Epithelial cell of proximal tubule (primary cell): ENCODE measurements at places on chromosomes 3 and 15.

DNA sequence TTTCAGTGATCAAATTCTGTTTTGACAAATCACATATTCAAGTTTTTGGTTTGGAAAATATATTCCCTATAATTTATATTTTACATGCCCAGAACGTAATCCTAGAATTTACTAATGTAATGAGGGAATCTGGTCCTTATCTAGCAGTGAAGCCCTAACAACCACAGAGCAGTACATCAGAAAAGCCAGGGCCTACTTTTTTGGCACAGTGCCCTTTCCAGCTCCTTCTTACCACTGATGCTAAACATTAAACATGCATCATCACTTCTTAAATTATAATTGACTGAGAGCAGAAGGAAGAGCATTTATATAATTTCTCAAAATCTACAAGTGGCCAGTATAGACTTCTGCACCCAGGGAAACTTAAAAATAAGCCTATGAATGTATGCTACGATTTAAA lies 66.7 kb downstream of the FBXL22 start:
- DNase-seq = no peak

DNA sequence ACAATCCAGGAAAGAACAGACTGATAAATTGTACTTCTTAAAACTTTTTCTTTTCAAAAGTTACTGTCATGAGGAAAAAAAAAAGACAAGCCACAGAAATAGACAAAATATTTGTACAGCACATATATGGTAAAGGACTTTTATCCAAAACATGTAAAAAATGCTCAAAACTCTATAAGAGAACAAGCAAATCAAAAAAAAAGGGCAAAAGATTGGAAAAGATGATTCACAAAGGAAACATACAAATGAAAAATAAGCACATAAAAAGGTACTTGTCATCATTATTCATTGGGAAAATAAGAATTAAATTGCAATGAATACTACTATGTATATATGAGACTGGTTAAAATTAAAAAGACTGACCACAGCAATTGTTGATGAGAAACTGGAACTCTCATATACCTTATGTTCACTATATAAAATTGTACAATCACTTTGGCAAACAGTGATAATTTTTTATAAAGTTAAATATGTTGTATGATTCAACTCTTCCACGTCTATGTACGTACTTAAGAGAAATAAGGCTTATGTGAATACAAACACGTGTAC lies 39.7 kb downstream of the DIPK2A start:
- no peak for DNase-seq

DNA sequence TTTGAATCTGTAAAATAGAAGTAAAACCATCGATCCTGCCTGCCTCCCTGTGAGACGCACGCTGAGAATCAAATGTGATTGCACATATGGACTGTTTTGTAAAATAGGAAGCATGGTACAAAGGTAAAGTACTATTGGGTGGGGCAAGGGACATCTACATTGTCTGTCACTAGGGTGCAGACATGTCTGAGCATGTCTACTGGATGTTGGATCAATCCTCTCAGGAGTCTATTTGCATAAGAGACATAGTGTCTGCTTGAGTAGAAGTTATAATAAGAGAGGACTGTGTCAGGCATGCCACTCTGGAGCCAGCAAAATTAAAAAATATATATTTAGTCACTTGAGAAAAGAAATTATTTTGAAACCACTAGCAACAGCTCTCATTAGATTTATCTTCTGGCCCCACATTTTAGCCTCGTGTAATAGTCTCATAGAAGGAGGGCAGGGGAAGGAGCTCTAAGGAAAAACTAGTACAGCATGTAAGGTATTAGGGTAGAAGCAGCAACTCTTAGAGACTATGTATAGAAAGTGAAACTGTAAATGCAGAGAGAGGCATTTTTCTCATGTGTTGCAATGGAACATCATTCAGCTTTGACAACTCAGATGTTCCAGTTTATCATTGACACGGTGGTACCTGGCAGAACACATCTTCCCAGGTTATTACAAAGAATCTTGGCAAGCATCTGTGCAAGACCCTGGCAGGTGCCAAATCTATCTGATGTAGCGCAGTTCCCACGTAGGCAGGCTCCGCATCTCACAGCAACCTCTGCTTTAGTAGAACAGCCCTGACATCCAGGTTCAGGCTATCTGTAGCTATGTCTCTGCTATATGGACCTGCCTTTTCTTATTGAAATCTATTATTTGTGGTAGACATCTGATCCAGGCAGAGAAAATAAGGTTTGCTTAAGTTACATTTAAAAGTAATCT lies 85.2 kb upstream of the CHL1 start:
- no peak for DNase-seq

- no peak for DNase-seq
These were observed 9.2 kb downstream of the MFSD1 start for GRCh38 chr3:158810823-158811724.

DNA sequence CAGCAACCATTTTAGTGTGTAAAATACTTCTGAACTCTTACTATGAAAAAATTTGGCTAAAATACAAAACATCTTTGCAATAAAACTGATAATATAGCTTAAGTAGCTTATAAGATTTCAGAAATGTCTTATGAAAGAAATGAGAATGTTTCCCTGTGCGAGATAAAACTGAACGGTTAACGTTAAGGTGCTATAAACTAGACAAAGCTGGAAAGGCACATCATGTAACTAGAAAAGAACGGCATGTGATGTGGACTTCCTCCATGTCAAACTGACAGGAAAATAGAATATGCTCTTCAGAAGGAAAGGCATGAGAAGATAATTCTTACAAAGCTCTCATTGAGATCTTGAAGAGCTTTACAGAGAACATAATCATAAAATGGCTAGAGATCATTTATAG lies 36.5 kb downstream of the NCK1 start:
- DNase-seq = no peak
